MG63 (cell line): ENCODE measurements at places on chromosomes 2 and 18. TPM values are rescaled to one million over a fixed set of nuclear protein-coding genes. Genes with fewer than 3 reads are reported as not detected.

Gene CYP1B1
- total RNA-seq, result 21.1 and 27.7 TPM in 2 replicates

- no peak for DNase-seq
Observed at GRCh38 chr2:88651646-88652045, 24.4 kb upstream of the EIF2AK3 start.

DNA sequence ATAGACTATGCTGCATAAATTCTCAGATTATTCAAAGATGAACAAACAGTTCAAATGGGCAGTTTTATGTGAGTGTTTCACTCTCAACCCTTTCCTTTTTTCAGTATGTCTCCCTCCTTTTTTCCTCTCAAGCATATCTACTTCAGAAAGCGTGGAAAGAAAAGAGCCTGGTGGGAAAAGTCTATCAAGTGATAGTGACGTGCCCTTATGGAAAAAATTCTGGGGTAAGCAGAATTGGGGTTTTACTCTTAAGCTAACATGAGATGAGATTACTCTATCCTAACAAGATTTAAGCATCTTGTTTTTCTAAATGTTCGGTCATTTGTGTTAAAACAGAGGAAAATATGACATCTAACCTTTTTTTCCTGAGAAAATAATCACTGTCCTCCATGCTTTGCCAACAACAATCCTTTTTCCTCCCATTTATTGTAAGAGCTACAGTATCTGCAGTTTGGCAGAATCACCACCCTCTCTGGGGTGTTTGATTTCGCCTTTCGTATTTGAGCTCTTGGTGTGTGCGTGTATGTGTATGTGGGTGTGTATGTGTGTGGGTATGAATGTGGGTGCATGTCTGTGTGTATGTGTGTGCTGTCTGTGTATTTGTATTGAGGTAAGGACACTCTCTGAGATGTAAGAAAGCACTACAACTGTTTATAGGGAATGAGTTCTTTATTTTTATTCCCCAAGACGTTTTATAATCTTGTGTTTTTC, 143.9 kb upstream of the L3MBTL4 start:
- DNase-seq, result no peak

- DNase-seq, result no peak
Observed at GRCh38 chr2:200588076-200588678, 2.4 kb downstream of the AOX1 start.

GRCh38 chr2:181357979-181358378, 99.2 kb upstream of the ITGA4 start:
- DNase-seq, result no peak

Gene MZT2B
- total RNA-seq, result 203 and 576 TPM in 2 replicates

Gene CMPK2
- 2.3 and 6.6 TPM in 2 replicates for total RNA-seq

Gene IL36RN
- not detected in 2 replicates for total RNA-seq

DNA sequence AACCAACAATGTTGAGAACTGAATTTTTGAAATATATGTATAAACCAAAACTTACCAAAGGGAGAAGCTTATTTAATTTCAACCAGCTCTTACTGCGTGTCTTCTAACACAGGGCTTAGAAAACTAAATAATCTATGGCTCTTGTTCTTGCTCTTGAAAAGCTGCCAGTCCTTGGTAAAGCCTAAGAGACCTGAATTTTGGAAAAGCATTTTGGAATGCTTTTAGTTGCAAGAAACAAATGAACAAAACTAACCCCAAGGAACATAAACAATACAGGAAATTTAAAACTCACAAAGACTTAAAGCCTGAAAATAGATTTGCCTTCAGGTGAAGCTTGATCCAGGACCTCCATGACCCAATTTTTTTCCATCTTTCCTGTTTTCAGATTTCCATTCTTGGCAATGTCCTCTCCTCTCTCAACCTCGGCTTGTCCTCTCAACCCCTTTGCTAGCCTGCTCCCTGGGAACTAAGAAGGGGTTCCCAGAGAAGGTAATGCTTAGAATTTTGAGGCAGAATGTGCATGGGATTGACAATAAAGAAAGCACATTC, 169.8 kb upstream of the NCK2 start:
- DNase-seq, result no peak

Gene GALNT13
- total RNA-seq, result 0.07 TPM in 1 of 2 replicates, not detected in the other

GRCh38 chr2:24920809-24921441, 888 bp upstream of the ADCY3 start:
- DNase-seq, result no peak

Gene IL1A
- 2.1 TPM in 1 of 2 replicates, not detected in the other for total RNA-seq

Gene MYL12B
- 311 and 396 TPM in 2 replicates for total RNA-seq

- no peak for DNase-seq
Observed at GRCh38 chr2:16709769-16710168, 44.1 kb upstream of the CYRIA start.

DNA sequence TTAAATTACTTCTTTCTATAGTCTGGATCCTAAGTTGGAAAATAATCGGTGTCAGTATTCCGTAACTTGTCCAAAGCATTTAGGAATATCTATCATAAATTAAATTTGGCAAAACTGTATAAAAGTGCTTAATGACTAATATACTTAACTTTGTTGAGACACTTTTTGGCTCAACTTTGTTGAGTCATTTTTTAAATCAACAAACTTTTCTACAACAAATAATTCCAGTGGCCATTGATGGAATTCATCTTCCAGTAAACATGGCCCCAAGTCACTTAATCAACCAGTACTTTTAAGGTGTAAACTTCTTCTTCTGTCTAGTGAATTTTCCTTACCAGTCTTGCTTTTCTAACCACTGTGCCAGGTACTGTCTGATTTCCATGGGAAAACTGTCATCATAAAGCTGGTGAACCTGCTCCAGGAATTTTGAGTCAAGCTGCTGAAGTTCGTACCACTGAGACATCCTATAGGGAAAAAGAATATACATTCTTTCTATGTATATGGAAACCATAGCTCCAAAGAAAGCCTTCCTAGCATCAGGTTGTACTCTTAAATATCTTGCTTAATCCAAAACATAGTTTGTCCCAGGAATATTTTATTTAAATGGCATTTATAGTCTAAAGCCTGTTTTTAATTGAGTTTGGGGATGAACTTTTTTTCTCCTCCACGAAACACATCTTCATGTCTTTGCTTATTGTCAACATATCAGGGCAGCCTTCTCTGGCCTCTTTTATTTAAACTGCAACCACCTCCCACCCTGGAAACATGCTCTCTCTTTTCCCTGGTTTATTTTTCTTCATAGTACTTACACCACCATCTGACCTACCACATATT, 4.2 kb downstream of the STAT1 start:
- DNase-seq, result no peak

Gene RAPH1
- 12.5 and 57.0 TPM in 2 replicates for total RNA-seq

DNA sequence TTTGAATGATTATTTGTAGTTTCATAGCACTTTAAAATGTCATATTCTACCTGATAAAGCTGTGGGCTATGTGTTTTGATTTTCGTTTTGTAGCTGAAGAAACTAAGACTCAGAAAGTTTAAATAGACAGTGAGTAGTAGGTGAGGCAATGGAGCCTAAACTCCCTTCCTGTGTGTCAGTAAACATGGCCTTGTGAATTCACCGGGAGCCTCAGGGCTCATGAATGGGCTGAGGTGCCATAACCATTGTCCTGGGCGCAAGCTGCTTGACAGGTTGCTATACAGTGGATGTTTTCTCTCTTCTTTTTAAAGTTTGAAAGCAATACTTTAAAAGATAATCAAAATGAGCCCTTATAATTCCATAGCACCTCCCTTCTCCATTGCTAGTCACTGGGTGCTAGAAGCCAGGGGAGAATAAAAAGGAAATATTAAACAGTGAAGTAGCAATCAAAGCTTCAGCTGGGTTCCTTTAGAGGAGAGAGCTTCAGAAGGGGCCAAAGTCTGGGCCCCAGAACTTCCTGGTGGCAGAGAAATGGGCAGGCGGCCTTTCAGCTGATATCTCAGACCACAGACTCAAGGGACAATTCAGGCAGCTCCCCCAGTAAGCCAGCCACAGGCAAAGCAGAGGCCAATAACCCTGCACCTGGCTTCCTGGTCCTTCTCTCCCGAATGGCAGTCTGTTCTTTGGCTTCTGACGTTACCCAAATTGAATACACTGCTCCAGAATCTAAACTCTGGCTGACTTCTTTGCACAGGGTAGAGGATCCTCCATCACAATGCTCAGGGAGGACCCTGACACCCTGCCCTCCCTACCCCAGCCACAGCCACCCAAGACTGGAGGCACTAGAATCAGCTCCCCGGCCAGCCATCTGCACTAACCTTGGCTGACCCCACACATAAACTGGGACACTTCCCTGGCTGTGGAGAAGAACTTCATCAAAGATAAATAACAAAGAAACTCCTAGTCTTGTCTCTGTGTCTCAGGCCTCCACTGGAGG, 51.8 kb upstream of the NPAS2 start:
- DNase-seq, result no peak

Gene RNPEPL1
- total RNA-seq, result 13.6 and 13.9 TPM in 2 replicates

Gene DNMT3A
- 6.0 and 9.2 TPM in 2 replicates for total RNA-seq

DNA sequence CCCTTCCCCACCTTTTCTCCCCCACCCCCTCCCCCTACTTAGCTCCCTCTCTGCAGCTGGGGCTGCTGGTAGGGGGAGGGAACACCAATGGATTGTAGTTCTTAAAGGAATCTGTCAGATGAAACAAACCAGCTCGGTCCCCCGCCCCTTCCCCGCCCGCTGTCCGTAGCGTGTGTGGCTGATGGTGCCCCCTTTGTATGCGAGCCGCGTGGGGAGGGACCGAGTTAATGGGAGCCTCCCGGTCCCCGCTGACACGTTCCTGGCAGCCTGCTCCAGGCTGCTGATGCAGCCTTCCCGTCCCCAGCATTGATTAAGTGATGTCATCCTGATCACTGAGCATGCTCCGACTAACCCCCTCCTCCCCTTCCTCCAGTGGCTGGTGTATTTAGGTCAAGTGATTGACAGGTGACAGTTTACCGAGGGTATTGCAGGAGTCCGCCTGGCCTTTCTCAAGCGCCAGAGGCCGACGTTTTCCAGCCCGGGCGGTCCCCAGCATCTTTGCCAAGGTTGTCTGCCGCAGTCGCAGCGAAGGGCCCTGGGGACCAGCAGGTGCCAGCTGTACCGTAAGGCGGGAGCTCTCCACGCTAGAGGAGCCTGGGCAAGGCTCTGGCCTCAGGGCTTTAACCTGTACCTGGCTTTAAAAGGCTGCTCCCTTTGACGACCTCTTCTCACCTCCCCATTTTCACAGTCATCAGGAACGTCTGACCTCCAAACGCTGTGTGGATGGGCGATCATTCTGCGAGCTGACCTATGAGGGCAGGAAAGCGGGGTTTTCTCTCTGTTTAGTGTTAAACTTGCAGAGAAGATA, 1.8 kb downstream of the KIF5C start:
- no peak for DNase-seq

DNA sequence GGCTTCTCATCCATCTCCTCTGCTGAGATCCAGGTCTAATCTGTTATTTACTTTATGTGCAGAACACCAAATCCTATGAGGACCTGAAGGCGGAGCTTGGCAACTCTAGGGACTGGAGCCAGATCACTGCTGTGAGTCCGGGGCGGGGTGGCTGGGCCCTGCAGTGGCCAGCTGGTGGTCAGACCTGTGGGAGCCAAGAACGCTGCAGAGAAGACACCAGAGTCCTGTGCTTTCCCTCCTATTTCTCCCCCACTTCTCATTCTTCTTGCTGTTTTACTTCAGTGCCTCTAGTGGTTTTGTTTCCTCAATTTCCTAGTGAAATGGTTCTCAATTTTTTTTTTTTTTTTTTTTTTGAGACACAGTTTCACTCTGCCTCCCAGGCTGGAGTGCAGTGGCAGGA, 19.7 kb downstream of the VIL1 start:
- DNase-seq, result peak; percentile 24

DNA sequence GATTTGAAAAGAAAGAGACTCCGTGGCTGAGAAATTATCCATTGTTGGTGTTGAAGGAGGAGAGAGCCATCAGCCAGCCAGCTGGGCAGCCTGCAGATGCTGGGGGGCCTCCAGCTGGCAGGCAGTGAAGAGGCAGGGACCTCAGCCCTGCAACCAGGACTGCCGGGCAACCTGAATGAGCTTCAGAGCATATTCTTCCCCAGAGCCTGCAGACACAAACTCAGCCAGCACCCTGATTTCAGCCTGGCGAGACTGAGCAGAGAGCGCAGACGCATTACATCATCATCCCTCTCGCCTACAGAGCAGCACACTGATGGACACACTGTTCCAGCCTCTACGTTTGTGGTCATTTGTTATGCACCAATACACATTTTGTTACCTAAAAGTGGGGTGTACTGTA, 150.7 kb upstream of the RAB6C start:
- no peak for DNase-seq

DNA sequence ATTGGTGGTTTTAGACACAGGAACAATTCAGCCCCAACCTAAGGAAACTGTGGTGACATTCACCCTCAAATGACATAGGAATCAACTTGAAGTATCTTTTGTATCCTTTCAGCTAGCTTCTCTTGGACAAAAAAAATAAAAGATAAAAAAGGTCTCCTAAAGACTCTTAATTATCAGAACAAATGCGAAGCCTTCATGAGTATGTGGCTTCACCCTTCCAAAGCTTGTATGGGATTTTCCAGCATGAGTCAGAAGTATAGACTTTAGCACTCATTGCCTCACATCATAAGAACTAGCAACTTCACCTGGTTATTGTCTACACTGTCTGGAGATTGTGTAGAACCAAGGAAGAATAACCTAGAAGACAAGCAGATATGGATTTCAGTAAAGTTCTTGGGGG, 135.4 kb downstream of the LAMA3 start:
- no peak for DNase-seq

Gene DIS3L2
- total RNA-seq, result 17.2 and 33.6 TPM in 2 replicates

GRCh38 chr2:18440141-18440661, 120.3 kb downstream of the RDH14 start:
- no peak for DNase-seq

Gene EFEMP1
- 69.2 and 70.3 TPM in 2 replicates for total RNA-seq

- no peak for DNase-seq
Observed at GRCh38 chr2:208329485-208329884, 63.4 kb downstream of the PIKFYVE start.

GRCh38 chr2:220701115-220701514, 871.0 kb downstream of the EPHA4 start:
- no peak for DNase-seq

GRCh38 chr18:48757906-48758305, 192.9 kb downstream of the SMAD7 start:
- DNase-seq, result no peak

Gene MC4R
- total RNA-seq, result not detected in 2 replicates

Gene RAB12
- total RNA-seq, result 79.5 and 111 TPM in 2 replicates

- peak; percentile 79 for DNase-seq
Observed at GRCh38 chr2:188291617-188292347, at the start of gene GULP1. TSS of gene GULP1 (plus strand) at chr2:188291874. CDS start at chr2:188477703, 185,829 bp downstream.

- no peak for DNase-seq
Observed at GRCh38 chr18:43863180-43863579, 585.9 kb upstream of the SYT4 start.

Gene RAMP1
- 125 and 192 TPM in 2 replicates for total RNA-seq

Gene TMEM163
- total RNA-seq, result not detected in 2 replicates

- no peak for DNase-seq
Observed at GRCh38 chr2:208311321-208311720, 45.3 kb downstream of the PIKFYVE start.

Gene DLX1
- total RNA-seq, result 5.7 and 8.2 TPM in 2 replicates

- no peak for DNase-seq
Observed at GRCh38 chr2:86675511-86676015, 44.5 kb upstream of the RMND5A start.

Gene SRBD1
- 5.8 and 30.5 TPM in 2 replicates for total RNA-seq

DNA sequence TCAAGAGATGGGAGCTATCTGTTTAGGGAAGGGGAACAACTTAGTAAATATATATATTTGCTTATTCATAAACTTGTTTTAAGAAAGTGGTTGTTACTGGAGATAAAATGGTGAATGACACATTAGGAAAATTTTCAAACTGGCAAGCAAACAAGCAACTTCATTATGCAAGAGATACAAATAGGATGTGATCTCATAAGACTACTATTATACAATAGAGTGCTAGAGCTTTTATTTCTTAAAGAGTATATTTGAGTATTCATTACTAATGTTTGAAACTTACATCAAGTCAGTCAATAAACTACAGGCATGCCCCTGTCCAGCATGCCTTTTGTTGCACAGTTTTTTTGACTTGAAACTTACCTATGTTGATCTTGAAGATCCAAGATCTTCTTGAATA, 355.2 kb upstream of the KCNJ3 start:
- no peak for DNase-seq
